ENCODE measurements at places on chromosomes 7 and 10. TPM values are rescaled to one million over a fixed set of nuclear protein-coding genes. Genes with fewer than 3 reads are reported as not detected.
A peak's percentile ranks its signal among the peaks of the same experiment; 100 is the strongest.

DNA sequence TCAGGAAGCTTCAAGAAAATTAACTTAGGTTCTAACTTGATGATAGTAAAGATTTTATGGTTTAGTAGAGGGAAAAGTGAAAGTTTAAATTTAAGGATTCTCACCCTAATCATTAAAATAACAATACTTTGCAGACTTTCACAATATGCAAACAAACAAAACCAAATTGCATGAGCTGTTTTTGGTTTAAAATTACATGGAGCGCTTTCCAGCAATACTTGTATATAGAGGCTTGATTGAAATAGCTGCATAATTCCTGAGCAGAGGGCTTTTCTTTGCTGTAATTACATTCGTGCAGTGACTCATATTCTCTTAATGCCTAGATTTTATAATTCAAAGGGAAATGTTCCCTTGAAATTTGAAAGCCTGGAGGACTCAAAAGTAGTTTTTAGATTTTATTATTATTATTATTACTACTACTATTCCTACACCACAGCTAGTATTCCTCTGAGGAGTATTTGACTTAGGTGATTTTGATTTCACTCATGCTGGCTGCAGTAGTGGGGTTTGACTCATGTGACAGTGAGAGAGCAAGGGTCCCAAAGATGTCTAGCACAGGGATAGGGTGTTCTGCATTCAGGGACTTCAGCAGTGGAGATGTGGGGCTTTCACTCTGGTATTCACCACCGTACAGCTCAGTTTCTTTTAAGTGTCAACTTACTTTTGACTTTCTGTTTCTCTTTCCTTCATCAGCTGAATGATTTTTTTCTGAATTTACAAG, 138.1 kb downstream of the ADAM22 start:
- no peak for DNase-seq

- peak; percentile 92 for DNase-seq
Observed at GRCh38 chr10:69439350-69439739, 11.9 kb upstream of the TSPAN15 start.

- peak; percentile 64 for DNase-seq
Observed at GRCh38 chr7:38321515-38321944, 48.1 kb upstream of the TARP start.

The PNLIPRP3 gene
- not detected for total RNA-seq

- no peak for DNase-seq
Observed at GRCh38 chr7:30936650-30937245, 25.1 kb downstream of the AQP1 start.

- DNase-seq = no peak
Observed at GRCh38 chr10:52194191-52194590, 119.9 kb upstream of the DKK1 start.

DNA sequence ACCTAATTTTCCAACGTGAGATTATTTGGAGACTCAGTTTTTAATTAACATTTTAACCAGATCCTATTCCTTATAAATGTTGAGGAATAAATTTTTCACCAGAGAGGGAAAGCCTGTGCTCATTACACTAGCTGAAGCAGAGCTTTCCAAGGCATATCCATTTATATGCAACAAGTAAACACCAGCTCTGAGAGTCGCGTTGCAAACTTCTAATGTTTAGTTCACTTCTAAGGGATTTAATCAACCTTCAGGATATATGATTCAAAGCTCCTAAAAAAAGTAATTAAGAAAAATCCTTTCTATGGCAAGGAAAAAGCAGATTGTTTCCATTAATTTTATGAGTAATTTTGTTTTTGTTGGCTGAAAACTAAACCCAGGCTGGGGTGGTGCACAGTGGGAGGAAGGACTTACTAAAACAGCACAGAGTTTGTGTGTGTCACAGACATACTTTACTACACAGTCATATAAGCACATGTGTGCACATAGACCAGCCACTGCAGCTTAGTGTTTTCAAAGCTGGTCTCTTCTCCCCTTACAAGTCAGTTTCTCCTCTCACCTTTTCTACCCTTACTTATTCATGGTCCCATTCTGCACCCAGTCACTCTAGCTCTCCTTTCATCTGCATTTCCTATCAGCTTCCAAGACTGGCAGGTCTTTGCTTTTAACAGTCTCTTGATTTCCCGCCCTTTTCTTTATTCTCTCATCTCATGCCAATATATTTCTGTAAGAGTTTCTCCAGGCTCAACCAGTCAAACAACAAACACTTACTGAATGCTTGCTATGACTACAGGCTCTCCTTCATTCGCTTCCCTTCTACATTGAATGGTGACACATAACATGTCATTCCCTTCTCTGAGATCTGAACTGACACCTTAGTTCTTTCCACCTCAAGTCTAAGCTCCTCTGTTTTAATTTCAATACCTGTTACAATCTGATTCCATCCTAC, 81.1 kb upstream of the FZD1 start:
- DNase-seq = peak; percentile 81

DNA sequence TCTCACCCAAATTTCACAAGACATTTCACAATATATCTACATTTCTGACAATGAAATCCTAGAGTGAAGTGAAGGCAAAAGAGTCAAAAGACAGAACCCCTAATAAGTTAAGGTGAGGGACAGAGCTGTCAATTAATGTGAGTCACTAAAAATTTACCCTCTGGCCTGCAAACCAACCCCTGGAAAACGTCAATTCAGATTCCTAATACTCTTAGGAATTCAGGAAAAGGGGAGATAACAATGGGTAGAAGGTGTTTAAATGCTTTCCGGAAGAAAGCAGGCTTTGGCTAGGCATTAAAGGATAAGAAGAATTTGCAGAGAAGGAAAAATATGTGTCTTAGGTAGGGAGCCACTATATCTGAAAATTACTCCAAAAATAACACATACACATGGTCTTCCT, 299.6 kb downstream of the INHBA start:
- DNase-seq = peak; percentile 43

The NIPSNAP2 gene
- total RNA-seq = 65.8 TPM

The PANK1 gene
- total RNA-seq = 10.7 TPM

- peak; percentile 92 for DNase-seq
Observed at GRCh38 chr10:31242902-31243301, 76.1 kb upstream of the ZEB1 start.

- DNase-seq = peak; percentile 31
Observed at GRCh38 chr10:4677296-4678021, 148.5 kb upstream of the AKR1E2 start.

The NDUFB8 gene
- 184 TPM for total RNA-seq

- no peak for DNase-seq
Observed at GRCh38 chr10:129622736-129623135, 155.7 kb downstream of the MGMT start.

GRCh38 chr7:87391020-87391701, 45.7 kb downstream of the CROT start:
- no peak for DNase-seq

DNA sequence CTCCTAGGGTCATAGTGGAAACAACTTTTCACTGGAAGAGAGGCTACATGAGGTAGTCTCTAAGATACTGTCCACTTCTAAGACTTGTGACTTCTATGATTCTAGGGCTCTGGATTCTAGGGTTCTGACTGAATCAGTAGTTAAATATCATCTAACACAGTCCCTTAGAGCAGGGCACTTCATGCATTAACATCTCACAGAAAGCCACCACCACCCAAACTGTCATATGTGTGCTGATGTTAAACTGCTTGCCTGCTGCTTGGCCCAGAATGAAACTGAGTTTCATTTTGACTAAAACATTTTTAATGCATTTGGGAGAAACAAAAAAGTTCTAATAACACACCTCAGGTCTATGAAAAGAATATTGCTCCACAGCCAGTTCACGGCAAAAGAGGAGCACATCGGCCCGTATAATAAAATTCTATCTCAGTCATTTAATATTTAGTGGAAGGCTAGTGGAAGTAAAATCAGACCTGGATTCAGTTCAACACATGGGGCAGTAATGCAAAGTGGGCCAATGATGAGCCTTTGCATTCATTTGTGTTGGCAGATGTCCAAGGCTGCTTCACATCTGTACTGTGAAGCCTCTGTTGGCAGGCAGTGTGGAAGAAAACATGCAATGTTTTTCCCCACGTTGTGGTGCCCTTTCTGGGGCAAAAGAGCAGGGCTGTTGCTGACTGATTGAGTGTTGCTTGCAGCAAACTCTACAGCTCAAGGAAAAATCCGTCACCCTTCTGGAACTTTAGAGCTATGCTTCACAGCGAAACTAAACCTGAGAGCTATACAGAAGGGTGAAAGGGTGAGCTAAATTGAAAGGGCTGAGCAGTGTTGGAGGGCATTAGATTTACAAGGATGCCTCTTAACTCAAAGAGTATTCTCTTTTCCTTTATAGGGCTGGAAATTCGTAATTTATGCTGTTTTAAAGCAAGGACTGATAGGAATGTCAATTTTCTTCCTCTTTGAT, 33.5 kb upstream of the AUTS2 start:
- peak; percentile 32 for DNase-seq

DNA sequence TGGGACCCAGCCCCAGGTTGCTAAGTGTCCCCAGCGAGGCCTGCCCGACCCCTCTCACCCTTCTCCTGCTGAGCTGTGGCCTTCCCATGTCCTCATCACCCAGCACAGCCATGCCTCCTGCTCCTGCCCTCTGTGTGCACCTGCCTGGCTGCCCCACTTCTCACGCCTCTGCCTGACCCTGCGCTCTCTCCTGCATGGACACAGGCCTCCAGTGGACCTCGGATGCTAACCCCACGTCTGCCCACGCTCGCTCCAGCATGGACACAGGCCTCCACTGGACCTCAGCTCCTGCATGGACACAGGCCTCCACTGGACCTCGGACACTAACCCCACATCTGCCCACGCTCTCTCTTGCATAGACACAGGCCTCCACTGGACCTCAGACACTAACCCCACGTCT, 111.6 kb downstream of the ADARB2 start:
- DNase-seq = no peak

GRCh38 chr10:34905200-34905927, 90.3 kb upstream of the PARD3 start:
- no peak for DNase-seq
